ENCODE measurements at places on chromosomes 13 and 19. TPM values are rescaled to one million over a fixed set of nuclear protein-coding genes. Genes with fewer than 3 reads are reported as not detected.

GRCh38 chr13:35690581-35691207, 214.2 kb upstream of the MAB21L1 start:
- no peak for DNase-seq

LMTK3 gene
- 8.1 TPM for total RNA-seq

- DNase-seq: no peak
These were observed 161.6 kb downstream of the NDFIP2 start for GRCh38 chr13:79642596-79642995.

DNA sequence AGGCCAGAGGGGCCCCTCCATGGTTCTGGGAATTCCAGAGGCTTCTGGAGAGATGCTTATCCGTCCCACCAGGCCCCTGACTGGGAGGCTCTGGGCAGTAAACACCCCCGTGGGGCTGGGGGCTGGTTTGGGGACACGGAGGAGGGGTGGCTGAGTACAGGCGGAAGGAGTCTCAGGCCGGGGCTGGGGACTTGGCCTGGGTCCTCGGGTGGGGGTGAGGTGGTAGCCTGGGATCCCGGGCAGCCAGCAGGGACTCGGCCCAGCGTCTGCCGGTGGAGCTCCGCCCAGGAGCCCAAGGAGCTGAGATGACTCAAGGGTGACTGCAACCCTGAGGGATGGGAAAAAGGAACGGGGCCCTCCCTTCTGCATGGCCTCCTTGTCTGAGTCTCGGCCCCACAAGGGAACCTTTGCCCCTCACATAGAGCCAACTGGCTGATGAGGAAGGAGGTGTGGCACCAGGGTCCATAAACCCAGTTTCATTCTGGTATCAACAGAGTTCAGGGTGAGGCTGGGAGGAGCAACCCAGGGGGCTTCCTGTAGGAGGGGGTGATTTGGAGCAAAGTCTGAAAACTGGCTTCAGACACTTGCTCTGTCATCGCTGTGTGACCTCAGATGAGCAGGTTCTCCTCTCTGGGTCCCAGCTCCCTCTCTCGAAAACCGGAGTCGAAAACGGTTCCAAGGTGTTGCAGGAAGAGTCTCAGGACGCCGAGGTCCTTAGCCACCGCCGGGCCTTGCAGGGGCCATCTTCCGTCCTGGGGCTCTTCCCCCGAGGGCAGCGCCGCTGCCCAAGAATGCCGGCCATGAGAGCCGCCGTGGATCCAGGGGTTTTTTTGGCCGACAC, 809 bp downstream of the MISP start:
- no peak for DNase-seq

C1QTNF9 gene
- total RNA-seq: not detected

- no peak for DNase-seq
These were observed 49.5 kb downstream of the RFC3 start for GRCh38 chr13:33867472-33867871.

GRCh38 chr19:13408889-13409518, 97.3 kb downstream of the CACNA1A start:
- peak; percentile 47 for DNase-seq

AMER2 gene
- total RNA-seq: not detected

GRCh38 chr13:52399708-52400107, 6.3 kb downstream of the THSD1 start:
- no peak for DNase-seq

DNA sequence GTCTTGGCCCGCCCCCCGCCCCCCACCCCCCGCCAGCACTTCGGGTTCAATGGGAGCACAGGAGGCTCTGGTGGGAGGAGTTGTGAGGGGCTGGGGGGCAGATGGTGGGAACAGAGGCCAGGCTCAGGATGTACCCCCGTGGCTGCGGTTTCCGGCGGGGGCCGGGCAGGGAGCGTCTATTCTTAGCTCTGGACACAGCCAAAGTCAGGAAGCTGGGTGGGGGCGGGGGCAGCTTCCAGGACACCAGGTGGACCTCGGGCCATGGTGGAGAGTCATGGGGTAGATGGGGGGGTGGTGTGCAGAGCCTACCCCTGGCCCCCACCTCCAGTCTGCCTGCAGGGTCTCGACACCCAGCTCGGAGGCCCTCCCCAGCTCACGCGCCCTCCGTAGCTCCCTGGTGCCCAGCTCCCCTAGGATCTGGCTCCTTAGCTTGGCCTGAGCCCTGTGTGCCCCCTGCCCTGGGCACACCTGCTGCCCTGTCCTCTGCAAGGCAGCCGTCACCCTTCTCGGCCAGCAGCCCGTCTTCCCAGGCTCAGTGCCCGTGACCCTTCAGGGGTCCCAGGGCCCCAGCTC, 2.2 kb upstream of the TBXA2R start:
- DNase-seq: no peak
